ENCODE measurements at places on chromosomes 4 and X.

GRCh38 chrX:7219153-7219705 lies 71.3 kb upstream of the PUDP start:
- no peak for DNase-seq

DNA sequence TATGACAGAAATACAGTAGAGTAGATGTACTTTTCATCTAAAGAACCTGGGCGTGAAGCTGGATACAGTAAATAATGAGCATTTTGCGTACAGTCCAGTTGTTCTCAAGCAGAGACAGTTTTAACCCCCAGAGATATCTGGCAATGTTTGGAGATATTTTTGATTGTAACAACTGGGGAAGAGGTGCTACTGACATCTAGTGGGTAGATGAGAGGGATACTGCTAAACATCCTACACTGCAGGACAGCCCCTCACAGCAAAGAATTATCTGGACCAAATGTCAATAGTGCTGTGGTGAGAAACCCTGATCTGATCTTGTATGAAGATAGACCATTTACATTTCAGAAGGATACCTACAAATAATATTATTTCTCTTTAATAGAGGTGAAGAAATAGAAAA lies 200.2 kb upstream of the FAM47A start:
- no peak for DNase-seq

DNA sequence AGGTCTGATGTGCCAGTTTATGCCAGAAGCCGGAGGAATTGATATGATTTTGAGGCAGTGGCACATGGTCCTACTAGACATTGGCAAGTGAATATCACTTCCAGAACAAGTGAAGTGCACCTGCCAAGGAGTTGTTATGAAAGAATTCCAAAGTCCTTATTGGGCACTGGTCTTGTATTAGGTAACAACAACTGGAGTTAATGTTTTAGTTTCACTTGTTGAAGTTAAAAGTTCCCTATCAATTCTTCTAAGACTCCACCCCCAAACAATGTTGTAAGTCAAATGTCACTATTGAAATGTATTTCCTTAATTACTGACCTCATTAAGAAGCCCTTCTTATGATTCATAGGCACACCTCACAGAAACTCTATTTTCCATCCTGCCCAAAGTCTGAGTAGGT lies 3.1 kb downstream of the TET2 start:
- DNase-seq = peak; percentile 68

GRCh38 chr4:15765391-15765790 lies 12.7 kb upstream of the CD38 start:
- no peak for DNase-seq

DNA sequence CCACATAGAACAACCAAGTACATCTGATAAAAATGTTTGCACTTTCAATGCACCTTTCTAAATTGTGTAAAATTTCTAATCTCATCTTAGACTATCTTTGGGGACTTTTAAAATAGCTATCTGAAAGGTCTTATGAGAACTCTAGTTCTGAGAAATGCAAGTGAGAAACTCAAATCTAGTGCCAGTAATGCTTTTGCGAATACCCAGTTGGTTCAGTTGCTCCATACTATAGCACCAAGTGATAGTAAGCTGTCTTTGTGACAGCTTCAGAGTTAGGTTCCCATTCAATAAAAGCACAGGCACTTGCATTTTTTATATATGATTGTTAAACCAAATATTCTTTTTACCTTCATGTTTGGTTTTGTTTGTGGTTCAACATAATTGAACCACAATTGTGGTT lies 4.5 kb upstream of the ITM2A start:
- no peak for DNase-seq

DNA sequence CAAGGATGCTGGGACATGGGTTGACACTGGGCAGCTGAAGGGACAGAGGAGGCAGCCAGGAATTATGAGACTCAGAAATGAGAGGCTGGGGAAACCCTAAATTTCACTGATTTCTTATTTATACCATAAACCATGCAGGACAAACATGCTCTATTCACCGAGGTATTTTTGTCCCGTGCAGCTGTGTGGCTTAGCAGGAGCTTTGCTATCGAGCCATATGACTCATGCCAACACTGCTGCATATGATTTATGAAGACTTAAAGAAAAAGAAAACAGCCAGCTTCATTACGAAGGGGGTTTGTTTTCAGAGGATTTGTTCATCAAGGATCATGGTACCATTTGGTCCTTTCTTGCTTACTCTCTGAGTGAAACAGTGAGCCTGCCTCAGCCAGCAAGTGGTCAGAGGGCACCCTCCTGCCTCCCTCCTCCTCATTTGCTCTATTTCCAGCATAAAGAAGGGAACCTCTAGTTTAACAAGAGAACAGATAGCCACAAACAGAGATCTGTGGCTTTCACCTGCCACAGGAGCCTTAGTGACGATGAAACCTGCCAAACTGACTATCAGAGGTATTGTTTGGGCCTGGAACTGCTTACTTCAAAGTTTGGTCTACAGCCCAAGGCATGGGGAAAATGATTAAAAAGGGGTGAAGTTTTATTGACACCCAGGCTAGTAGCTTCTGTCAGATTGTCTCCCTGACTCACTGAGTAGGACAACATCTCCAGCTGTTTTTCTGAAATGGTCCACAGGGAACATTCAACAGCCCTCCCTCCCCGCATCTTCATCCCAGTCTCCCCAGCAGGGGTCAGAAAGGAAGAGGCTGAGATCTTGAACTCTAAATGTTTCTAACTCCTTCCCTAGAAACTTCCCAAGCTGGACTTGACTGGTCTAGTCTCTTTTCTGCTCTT lies 80.1 kb upstream of the MAML3 start:
- peak; percentile 29 for DNase-seq

- no peak for DNase-seq
These were observed 50.7 kb upstream of the USP38 start for GRCh38 chr4:143133977-143134376.

DNA sequence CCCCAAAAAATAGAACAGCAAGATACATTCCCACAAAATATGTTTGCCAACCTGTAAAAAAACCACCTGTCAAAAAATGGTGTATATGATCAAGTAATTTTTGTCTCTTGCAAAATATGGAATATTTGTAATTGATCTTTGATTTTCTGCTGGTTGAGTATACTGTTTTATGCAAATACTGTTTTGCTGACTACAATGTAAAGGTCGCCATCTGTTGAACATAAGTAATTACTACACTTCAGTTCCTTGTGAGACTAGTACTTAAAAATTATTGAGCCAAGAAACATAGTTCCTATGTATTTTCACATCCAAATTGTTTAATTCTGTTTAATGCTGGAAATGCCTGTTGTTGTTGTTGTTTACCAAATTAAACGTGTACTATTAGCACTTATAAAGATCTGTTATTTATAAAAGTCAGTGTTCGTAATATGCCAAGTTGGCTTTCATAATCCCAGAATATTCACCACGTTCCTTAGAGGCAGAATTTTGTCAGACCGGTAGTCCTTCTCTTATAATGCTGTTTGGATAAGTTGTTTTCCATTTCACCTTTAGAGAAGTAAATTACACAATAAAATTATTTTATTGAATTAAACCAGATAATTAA lies 144.2 kb downstream of the PDLIM5 start:
- peak; percentile 78 for DNase-seq

- DNase-seq = peak; percentile 1
These were observed 86.2 kb upstream of the HPRT1 start for GRCh38 chrX:134373736-134374135.

- no peak for DNase-seq
These were observed 2.7 kb downstream of the PTPN13 start for GRCh38 chr4:86596807-86597206.

DNA sequence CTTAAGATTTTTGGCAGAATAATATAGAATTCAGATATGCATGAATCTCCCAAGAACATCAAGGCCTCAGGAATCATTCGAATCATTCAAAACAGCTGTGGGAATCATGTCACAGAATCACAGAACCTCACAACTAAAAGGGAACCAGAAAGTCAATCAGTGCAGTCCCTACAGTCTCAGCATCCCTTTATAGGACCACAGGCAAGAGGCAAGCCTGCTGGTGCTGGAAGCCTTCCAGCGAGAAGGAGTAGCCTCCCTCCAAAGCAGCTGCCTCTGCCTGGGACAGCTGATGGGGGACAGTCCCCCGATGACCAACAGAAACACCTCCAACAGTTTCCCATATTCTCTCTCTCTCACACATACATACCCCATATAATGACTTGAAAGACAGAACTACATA lies 20.7 kb downstream of the QDPR start:
- no peak for DNase-seq

DNA sequence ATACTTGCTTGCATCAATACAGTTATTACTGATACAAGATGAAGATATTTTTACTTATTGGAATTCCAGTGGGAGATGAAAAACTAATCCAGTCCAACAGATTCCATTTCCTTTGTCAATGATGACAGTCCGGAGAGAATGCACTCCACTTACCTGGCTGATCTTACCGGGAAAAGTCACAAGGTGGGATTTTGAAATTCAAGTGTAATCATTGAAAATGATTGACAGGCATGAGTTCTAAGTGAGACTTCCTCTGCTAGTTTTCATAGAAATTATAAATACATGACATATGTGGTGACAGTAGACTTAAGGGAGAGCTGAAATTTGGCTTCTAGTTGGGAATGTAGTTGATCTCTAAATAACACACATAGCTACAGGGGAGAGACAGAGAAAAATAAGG lies 859.9 kb downstream of the FAT4 start:
- DNase-seq = no peak

- DNase-seq = no peak
These were observed 20.0 kb upstream of the S100G start for GRCh38 chrX:16629909-16630308.

- DNase-seq = no peak
These were observed 207.8 kb upstream of the PCDH18 start for GRCh38 chr4:137740141-137740540.

All from suppressor macrophage treated with lipopolysaccharide for 1 hour (primary cell).